ENCODE measurements at places on chromosomes 3 and 15.
A peak's percentile ranks its signal among the peaks of the same experiment; 100 is the strongest.

DNA sequence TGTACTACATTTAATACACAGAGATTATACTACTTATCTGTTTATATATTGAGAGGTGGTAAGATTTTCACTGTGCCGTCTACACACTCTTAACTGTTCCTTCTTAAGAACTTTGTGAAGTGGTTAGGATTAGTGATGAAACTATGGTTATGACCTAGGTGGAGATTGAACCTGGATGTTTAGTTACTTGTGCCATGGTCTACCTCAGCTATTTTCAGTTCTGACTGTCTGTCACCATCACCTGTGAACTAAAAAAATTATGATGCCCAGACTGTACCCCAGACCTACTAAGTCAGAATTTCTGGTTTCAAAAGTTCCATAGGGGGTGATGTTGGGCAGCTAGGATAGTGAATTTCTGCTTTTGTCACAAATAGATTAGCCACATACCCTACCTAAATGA is 6.4 kb downstream of the RASA2 start:
- no peak for DNase-seq

DNA sequence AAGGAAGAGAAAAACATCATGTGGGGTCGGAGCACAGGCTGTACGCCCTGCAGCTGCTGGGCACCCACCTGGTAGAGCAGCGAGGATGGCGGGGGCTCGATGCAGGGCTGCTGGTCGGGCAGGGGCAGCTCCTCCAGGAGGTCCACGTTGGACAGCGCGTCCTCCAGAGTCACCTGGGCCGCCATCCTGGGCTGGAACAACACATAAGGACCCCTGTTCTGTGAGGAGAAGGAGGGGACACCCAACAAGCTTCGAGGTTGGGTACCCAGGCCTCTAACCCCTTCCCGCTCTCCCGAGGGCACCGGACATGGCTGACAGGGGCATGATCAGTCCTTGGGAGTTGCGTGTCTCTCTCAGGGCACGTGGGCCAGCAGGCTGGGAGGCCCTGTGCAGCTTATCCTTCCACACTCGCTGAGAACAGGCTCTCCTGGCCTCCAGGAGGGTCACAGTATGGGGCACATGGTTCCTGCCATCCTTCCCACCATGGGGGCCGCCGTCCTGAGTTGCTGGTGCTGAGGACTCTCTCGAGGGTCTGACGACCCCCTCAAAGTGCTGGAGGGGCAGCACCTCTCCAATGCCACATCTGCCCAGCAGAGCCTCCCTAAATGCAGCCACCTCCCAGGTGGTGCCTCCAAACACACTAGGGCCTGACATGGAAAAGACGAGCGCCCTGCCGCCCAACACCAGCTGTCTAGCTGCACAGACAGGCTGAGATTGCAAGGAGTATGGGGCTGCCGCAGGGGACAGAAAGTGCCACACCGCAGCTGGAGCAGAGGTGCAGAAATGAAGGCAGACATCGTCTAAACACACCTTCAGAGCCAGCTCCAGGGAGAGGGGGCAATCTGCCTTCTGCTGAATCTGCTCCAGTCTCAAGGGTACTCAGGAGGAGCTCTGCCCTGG is 32.8 kb downstream of the CYFIP1 start:
- no peak for DNase-seq

- DNase-seq = no peak
These were observed 114.8 kb upstream of the RARB start for GRCh38 chr3:25313286-25313685.

GRCh38 chr15:81839387-81839786 is 206.4 kb downstream of the MEX3B start:
- no peak for DNase-seq

GRCh38 chr3:102447272-102447671 is 12.5 kb downstream of the ZPLD1 start:
- no peak for DNase-seq

- no peak for DNase-seq
These were observed 36.7 kb upstream of the SLC6A11 start for GRCh38 chr3:10779293-10779805.

- DNase-seq = no peak
These were observed 1.1 kb downstream of the SLC35G2 start for GRCh38 chr3:136819731-136820679.

DNA sequence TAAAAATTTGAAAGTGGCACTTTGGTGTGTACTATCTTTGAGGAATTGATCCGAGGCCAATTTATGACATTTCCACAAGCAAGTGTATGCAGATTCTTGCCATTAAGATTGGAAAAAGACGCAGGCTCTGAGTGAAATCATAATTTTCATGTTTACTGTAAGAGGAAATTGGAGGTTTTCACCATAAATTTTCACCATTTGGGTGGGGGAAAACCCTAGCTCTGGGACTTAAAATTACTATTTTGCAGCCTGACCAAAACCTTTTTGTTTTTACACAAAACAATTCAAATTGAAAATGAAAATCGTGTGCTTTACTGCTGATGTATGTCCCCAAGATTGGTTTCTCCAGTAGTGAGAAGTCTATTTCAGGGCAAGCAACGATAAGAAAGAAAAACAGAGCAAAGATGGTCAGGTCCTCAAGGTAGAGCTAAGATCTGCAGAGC is 282.6 kb downstream of the FOXP1 start:
- no peak for DNase-seq

DNA sequence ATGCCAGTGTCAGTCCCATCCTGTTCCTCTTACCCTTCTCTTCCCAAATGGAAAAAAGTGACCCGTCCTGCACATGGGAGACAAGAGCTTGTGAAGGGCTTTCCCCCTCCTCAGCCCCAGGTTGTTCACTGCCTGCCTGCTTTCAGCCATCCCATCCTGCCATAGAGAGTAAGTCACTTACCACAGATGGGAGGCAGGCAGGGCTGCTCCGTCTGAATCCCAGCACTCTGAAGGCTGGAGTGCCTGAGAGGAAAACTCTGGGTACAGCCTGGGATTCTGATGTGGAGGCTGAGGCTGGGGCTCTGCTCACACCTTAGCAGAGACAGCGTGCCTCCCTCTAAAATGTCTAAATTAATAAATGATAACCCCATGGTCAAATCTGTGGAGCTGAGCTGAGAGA is 14.8 kb downstream of the CPNE4 start:
- DNase-seq = no peak

GRCh38 chr15:35740761-35741160 is 194.8 kb upstream of the DPH6 start:
- no peak for DNase-seq

- DNase-seq = no peak
These were observed 2.0 kb downstream of the RPL32 start for GRCh38 chr3:12839156-12839946.

GRCh38 chr3:194654443-194654842 is 17.5 kb downstream of the LSG1 start:
- no peak for DNase-seq

- DNase-seq = no peak
These were observed 2.0 kb downstream of the WNT5A start for GRCh38 chr3:55484801-55485791.

- no peak for DNase-seq
These were observed 88.4 kb upstream of the TLE3 start for GRCh38 chr15:70186152-70186551.

GRCh38 chr3:139098391-139098790 is 53.7 kb upstream of the PRR23C start:
- DNase-seq = no peak

GRCh38 chr3:154956815-154957214 is 123.3 kb upstream of the MME start:
- no peak for DNase-seq

DNA sequence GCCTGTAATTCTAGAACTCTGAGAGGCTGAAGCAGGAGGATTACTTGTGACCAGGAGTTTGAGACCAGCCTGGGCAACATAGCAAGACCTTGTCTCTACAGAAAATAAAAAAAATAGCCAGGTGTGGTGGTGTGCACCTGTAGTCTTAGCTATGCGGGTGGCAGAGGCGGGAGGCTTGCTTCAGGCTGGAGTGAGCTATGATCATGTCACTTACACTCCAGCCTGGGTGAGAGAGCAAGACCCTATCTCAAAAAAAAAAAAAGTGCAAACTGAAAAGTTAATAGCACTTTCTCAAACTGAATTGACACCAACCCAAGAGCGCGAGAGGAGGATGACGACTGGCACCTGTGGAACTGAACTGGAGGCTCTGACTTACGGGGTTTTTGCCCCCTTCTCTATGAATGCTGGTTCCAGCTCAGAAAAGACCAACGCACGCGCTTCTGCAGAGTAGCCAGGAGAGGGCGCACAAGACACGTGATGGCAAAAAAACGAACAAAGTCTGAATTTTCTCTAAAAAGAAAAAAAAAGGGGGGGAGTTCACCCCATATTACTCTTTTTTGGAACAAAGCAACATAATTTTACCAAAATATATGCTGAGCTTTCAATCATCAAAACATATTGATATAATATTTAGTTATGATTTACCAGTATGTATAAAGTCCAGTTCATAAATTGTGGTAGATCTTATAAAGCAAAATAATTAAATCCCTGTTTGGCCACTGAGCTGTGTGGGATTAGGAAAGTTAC is 23.7 kb downstream of the CFAP92 start:
- DNase-seq = peak; percentile 25

DNA sequence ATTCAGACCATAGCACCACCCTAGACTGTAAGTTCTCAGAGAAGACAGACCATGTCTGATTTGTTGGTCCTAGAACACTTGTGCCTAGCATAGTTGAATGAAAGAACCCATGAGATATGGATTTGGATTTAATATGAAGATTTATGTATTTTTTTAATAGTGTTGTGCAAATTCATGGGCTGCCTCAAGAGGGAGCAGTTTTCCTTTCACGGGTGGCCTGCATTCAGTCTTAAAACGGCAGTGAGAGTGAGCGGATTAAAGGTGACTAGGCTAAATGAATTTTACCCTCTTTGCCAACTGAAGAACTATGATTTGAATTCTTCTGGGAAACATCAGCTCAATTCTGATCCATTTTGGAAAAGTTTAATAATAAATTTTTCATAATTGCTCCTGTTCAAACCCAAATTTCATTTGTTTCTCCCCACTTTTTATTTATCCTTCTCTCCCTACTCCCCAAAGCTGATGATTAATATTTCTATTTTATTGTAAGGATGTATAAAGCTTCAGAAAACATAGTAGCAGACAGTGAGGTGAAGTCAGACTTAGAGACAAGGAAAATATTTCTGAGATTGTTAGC is 67.3 kb downstream of the MORC1 start:
- no peak for DNase-seq

DNA sequence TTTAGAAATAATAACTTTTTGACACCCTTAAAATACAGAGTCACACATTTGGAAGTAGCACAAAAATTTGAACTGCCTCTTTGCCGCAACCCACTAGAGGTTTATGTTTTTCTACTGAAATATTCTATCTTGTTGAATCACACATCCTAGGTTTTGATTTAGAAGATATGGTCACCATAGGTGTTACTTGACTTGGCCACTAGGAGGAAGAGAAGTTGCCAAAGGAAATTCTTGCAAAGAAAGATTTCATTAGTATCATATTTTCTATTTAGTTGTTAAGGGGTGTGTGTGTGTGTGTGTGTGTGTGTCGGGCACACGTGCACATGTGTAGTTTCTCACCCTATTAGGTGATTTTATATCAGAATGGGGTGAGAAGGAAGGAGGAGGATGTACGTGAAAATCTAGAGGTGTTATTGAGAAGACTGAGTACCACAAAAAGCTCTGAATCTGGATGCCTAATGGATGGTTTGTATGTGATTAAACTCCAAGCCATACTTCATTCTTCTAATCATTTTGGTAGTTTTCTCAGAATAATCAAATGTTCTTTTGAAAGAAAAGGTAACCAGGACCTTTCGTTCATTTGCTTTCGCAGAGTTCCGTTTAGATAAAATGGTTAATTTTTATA is 31.5 kb downstream of the ZFAND6 start:
- no peak for DNase-seq

- DNase-seq = no peak
These were observed 494.3 kb upstream of the KCNMB2 start for GRCh38 chr3:178041931-178042330.

DNA sequence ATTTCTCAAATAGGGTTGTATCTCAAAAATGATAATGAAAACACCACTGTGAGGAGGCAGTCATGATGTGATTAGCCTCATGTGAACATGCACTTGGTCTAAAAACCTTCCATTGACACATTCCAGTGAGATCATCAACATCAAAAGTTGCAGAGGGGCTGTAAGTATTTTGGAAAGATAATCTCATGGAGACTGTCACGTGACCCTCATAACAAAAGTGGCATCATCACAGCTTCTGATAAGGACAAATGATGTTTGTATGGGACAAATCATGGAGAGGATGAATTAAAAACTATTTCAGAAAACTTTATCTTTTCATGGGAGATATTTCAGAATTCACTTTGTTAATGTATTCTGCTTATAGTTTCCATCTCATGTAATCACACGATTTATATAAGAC is 203.1 kb upstream of the NDN start:
- no peak for DNase-seq

GRCh38 chr3:52094571-52095485 is 38.5 kb upstream of the DUSP7 start:
- no peak for DNase-seq

DNA sequence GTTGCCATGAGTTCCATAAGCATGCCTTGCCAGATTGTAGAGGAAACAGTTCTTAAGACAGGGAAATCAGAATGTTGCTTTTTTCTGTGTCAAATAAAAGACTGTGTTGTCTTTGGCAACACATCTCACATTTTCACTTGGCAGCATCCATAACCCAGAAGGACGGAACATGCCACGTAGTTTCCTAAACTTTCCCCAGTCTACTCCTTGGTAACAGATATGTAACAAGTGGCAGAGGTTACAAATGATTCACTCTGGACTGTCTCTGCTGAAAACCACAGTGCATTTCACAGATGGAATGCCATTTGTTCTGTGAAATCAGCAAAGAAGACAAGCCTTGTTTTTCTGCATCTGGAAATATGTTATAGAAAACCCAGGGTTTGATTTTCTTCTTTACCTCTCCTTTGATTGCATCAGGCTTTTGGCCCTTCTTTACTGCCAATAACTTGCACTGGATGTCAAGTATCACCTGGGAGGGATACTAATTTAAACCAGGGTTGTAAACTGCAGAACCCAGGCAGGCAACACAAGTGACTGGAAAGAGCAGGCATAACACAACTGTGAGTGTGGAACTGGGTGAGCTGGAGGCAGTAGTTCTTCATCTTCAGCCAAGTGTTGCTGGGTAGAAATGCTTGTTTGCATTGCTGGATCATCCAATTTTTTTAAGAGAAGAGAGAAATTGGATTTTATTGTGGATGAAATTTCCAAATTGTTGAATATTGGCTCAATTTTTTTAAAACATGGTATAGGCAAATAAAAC is 124.4 kb upstream of the FOXB1 start:
- DNase-seq = no peak

GRCh38 chr3:185950728-185951127 is 12.9 kb upstream of the TRA2B start:
- DNase-seq = no peak

GRCh38 chr3:43874290-43874689 is 183.6 kb downstream of the ABHD5 start:
- no peak for DNase-seq

DNA sequence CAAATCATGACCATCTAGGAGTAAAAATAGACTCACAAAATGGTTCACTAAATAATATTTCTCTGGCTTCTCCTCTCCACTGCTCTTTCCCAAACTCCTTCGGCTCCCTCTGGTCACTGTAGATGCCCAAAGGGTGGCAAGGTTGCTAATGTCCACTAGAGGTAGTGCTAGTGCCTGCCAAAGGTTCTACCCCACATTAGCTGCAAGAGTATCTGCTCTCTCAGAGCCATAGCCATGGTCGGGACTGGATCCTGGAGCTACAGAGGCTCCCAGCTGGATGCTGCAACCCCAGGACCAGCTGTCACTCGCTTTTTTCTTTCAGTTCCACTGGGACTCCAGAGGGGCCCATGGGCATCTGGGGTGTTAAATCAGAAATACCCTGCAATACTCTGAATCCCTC is 8.5 kb downstream of the HTR3D start:
- DNase-seq = no peak

GRCh38 chr15:41336549-41336948 is 3.9 kb downstream of the NUSAP1 start:
- no peak for DNase-seq

Measured in effector memory CD4-positive, alpha-beta T cell (primary cell).